ENCODE measurements at places on chromosomes 4 and X.

GRCh38 chrX:19599253-19599652, 83.9 kb upstream of the MAP3K15 start:
- no peak for DNase-seq

DNA sequence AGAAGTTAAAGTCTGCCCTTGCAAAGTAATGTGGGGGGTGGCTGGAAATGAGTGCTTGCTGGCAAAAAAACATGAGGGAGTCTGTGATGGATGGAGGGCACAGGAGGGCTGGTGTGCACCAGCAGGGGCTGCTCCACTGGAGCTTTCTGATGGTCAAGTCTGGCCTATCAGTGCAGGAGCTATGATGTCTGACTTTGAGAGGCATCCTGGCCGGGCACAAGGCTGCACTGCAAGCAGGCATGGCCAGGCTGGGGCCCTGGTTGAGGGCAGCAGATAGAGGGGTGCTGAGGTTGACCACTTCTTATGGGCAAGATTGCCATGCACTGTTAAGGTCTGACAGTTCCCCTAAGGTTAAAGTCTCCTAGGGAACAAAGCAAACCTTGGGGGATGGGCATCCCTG, 1140.2 kb downstream of the FAM133A start:
- DNase-seq, result no peak

- no peak for DNase-seq
These were observed 323.3 kb upstream of the GALNT7 start for GRCh38 chr4:172845281-172845680.

GRCh38 chrX:138709886-138710791, 1.4 kb downstream of the FGF13 start:
- no peak for DNase-seq

DNA sequence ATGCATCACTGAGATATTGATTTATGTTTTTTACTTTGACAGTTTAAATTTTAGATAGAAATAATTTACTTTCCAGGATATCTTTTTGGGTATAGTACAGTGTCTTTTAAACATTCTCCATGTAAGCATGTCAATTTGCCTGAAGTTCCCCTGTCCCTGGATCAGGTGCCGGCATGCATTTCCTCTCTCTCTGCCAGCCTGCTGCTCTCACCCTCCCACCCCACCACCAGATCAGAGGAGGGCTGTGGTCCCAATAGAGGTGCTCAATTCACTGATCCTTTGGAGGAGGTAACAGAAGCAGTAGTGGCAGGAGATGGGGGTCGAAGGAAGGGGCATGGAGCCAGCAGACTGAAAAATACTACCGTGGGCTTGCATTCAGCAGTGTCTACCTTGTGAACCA, 28.3 kb upstream of the DSPP start:
- DNase-seq, result no peak

GRCh38 chr4:60648774-60649173, 551.4 kb upstream of the ADGRL3 start:
- DNase-seq, result no peak
